ENCODE measurements at places on chromosomes 2 and 18.

GRCh38 chr2:85288244-85288725 lies 39.5 kb downstream of the TGOLN2 start:
- DNase-seq: no peak

- DNase-seq: no peak
Observed at GRCh38 chr2:175004730-175004979, 526 bp downstream of the CHN1 start.

DNA sequence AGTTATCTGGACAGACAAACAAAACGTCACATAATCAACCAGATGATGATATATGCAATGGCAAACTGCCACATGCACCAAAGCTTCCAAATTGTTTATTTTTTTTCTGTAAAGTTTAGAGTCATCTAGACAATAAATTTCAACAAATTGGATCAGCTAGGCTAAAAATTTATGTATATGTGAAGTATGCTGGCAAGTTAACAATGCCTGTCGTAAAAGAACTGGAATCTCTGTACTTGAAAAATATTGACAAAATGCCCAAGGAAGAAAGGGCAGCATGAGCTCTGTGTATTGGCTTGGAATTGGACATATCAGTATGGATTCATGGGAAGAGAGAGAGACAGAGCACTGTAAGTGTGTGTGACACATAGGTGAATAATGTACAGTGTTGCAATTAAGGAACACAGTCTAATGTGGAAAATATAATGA lies 309.8 kb downstream of the ERBB4 start:
- DNase-seq: no peak

DNA sequence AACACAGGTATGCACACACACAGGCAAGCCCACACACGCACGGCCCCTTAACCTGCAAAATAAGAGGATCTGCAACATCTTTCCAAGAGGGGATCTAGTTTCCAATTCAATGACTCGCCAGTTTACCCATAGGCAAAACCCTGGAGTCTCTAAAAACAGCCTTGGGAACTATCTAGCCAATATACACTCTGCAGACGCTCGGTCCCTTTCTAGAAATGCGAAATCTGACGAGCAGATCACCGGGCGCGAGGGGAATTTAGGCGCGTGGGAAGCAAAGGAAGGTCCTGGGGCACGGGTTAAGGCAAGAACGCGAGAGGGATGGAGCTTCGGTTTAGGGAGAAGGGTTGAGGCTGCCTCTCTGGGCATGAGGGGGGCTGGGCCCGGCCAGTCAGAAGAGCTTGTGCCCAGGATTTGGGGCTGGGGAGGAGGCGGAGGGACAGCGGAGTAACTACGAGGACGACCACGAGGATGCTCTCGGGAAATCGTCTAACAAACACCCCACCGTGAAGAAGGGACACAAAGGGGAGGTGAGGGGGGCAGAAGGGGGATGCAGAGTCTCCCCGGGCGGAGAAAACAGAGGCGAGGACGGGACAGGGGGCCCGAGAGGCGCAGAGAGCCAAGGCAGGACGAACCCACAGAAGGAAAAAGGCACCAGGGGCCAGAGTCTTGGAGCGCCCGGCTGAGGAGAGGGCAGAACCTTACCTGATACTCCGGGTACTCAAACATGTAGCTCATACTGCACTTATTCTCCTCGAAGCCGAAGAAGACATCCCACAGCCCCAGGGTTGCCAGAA lies 542 bp downstream of the PGAP1 start:
- DNase-seq: peak; percentile 16

- DNase-seq: no peak
Observed at GRCh38 chr2:71190656-71191569, 36.0 kb downstream of the PAIP2B start.

DNA sequence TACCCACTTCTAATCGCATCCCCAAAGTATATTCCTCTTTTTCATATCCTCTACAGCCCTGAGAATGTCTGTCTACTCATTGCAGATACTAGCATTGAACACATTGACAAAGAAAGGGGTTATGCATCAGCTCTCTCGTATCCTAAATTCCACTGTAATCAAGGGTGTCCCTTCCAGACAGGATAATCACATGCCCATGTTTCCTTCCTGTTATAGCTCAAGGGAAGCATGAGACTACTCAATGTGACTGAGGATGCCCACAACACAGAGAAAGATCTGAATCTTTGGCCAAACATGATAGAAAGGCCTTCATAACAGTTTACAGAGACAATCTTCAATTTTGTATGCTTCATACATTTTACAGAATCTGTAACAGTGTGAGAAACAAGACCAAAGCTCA lies 69.2 kb downstream of the HIBCH start:
- no peak for DNase-seq

- DNase-seq: no peak
Observed at GRCh38 chr2:64062840-64063239, 43.6 kb upstream of the VPS54 start.

- DNase-seq: no peak
Observed at GRCh38 chr2:186911551-186912085, 62.6 kb upstream of the ZSWIM2 start.

DNA sequence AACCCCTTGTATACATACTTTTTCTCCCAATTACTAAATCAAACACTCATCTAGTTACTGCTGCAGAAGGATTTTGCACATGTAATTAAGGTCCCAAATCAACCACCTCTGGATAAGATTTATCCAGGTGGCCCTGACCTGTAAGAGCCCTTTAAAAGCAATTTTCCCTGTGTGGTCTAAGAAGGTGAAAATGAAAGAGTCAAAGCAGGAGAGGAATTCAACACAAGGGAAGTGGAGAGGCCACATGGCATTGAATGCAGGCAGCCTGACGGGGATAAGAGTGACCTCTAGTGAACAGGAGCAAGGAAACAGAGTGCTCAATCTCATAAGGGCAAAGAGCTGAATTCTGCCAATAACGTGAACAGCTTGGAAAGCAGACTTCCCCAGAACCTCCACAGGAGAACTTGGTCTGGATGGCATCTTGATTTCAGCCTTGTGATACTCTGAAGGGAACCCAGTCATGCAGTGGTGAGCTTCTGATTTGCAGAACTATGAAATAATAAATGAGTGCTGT lies 27.2 kb downstream of the PPP3R1 start:
- peak; percentile 26 for DNase-seq

GRCh38 chr2:74833418-74834233 lies at the start of gene HK2:
TSS of gene HK2 (plus strand) at chr2:74834127. CDS start at chr2:74834581, 454 bp downstream.
- DNase-seq: peak; percentile 89

DNA sequence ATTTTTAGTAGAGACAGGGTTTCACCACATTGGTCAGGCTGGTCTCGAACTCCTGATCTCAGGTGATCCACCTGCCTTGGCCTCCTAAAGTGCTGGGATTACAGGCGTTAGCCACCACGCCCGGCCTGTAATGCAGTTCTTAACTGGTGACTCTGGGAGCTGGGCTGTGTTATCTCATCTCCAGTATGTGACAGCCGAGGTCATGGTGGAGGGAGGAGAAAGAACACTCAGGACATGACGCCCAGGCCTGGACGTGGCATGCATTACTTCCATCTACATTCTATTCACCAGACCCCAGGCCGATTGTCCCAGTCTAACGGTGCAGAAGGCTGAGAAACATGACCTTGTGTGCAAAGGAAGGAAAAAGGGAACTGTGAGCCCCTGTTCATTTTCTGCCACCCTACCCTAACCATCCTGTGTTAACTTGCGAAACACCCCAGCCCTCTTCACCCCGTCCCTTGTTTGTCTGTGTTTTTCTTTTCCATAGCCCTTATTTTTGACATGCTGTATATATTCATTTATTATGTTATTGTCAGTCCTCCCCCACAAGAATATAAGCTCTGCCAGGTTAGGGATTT lies 88.1 kb upstream of the ASAP2 start:
- DNase-seq: no peak

- peak; percentile 53 for DNase-seq
Observed at GRCh38 chr2:69947325-69947931, 14.0 kb downstream of the ASPRV1 start.

DNA sequence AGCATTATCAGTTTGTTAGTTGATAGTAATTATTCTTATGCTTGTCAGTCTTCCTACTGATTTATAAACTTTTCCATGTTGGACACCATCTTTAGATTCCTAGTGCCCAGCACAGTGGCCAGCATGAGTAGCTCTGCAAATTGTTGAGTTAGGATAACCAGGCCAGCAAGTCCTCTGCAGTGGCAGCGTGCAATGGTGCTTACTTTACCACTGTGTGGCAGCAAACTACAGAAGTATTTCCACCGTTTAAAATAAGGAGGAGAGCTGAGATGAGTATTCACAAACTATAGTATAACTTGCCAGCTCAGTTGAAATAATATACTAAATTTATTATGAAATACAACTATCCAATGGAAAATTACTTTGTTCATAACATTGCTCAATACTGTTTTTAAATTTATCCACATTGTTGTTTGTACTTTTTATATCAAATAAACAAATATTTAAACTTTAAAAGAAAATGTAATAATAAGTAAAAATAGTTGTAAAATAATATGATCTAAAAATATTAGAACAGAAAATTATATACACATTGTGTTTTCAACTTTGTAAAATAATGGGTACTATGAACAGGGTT lies 9.3 kb upstream of the THADA start:
- no peak for DNase-seq

- no peak for DNase-seq
Observed at GRCh38 chr2:100160396-100160795, 18.0 kb upstream of the AFF3 start.

- no peak for DNase-seq
Observed at GRCh38 chr2:9652267-9652666, 21.5 kb upstream of the YWHAQ start.

DNA sequence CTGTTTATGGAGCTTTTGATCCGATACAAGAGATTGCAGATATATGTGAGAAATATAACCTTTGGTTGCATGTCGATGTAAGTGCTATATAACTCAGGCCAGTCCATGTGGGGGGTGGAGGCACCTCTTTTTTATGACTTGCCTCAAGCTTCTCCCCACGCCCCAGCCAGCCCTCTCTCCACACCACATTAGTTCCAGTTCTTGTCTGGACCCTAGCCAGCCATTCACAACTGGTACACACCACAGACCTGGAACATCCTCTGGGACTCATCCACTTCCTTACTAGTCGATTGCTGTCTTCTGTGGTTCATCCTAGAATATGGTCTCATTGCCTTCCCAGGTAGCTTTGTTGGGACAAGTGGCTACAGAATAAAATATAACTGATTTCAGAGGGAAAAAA lies 31.0 kb downstream of the GAD1 start:
- no peak for DNase-seq

DNA sequence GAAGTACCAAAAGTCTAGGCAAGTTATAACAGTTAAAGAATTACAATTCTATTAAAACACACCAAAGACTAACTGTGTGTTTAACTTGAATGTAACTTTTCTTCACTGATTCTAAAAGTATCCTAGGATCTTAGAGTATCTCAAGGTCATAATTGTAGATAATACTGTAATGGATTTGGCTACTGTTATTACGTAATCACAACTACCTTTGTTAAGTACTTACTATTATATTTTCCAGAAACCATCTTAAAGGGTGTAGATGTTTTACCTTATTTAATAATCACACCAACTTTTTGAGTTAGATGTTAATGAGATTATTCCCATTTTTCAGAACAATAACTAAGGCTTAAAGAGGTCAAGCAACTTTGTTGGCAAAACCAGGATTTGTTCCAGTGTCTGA lies 161.3 kb upstream of the REG3A start:
- DNase-seq: no peak

- no peak for DNase-seq
Observed at GRCh38 chr2:237045449-237045848, 40.2 kb upstream of the COPS8 start.

DNA sequence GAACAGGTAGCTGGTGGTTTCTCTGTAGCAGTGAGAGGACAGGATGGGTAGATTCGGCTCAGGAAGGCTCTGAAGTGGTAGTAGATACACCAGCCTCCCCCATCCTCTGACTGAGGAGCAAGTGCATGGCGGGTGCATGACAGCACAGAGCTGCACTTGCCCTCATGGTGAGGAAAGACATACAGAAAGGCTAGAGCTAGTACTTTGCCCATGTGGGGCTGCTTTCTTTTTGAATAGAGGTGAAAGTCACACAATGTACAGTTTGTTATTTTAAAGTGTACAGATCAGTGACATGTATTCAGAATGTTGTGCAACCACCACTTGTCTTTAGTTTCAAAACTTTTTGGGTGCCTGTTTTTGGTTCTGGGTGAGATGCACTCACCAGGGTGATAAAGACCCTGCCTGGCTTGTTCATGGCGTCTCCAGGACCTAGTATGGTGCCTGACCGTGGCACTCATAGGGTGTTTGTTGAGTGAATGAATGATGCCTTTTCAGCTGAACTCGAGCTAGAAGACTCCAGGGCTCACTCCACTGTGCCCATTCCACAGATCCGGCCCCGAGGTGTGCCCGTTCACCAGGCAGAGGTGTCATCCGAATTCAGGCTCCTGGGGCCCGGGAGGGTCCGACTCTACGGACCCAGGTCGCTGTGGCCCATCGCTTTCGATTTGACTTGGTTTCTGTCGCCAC lies 421 bp upstream of the VAMP5 start:
- DNase-seq: peak; percentile 27

DNA sequence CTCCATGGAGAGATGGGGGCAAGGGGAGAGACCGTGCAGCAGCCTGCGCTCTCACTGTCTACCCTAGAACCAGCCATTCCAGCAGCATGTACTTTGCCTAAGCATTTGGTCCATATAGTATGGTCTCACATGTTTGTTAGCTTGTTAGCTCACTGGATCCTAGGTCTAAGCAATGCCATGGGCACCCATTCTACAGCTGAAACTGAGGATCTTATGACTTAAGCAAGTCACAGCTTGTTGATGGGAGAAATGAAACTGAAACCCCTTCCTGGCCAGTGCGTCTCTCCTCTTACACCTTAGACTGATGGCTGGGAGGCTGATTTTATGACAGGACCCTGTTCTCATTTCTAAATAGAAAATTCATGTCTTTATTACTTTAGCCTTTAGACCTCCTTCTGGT lies 90.1 kb downstream of the EPAS1 start:
- no peak for DNase-seq

GRCh38 chr2:218305383-218305782 lies 13.1 kb upstream of the TMBIM1 start:
- DNase-seq: no peak

DNA sequence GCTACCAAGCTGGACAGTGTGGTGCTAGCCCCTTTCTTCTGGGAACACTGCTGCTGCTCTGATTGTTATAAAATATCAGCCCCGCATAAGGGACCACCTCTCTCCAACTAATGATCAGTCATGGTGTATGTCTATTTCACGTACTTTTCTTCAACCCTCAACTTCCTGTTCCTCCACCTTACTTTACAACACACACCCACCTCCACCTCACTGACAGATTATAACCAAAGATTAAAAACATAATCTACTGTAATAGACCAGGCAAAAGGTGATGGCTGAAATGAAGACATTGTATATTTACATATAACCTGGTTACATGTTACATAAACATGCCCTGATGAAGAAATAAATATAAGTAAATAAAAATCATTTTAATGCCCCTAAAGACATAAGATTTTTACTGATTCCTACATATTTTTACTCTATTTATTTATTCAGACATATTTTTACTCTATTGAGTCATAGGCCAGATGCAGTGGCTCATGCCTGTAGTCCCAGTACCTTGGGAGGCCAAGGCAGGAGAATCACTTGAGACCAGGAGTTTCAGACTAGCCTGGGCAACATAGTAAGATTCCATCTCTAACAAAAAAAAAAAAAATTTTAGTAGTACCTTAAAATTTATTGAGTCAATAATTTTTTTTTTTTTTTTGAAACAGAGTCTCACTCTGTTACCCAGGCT lies 12.8 kb downstream of the STK39 start:
- DNase-seq: no peak

Measured in CD4-positive, alpha-beta T cell treated with Interleukin-15 for 1 hour (primary cell).